Stimulated activated naive CD8-positive, alpha-beta T cell treated with anti-CD3 and anti-CD28 coated beads, Interleukin-15, Interleukin-2, amounts not matched to agents 100 U/mL and 50 U/mL, for 24 hours (primary cell): ENCODE measurements at places on chromosomes 3 and 15.
A peak's percentile ranks its signal among the peaks of the same experiment; 100 is the strongest.

DNA sequence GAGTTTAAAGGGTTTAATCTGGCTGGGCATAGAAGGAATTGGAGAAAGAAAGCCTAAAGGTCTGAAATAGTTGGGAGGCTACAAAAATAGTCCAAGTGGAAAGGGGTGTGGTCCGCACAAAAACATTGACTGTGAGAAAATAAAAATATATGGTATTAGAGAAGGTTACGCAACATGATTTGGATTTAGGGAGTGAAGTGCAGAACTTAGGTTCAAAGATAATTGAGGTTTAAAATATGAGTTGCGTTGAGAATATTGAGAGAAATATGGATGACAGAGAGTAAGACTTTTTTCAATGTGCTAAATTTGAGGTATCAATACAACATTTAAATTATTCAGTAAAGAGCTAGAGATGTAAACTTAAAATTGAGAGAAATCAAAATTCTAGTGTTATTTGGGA lies 15.4 kb upstream of the CMC1 start:
- DNase-seq: no peak

DNA sequence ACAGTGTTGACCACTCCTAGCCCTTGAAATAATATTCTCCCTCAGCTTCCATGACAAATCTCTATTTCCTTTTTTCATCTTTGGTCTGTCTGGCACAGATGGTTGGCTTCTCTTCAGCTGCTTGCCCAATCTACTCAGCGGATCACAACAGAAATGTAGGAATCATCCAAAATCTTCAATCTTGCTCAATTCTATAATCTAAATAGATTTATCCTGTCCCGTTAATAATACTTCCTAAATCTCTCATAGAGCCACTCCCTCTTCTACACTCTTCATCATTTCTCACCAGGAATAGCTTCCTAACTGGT lies 3.8 kb downstream of the PEAK1 start:
- no peak for DNase-seq

- no peak for DNase-seq
Measured at GRCh38 chr3:159766563-159767185, 222.0 kb upstream of the IL12A start.

DNA sequence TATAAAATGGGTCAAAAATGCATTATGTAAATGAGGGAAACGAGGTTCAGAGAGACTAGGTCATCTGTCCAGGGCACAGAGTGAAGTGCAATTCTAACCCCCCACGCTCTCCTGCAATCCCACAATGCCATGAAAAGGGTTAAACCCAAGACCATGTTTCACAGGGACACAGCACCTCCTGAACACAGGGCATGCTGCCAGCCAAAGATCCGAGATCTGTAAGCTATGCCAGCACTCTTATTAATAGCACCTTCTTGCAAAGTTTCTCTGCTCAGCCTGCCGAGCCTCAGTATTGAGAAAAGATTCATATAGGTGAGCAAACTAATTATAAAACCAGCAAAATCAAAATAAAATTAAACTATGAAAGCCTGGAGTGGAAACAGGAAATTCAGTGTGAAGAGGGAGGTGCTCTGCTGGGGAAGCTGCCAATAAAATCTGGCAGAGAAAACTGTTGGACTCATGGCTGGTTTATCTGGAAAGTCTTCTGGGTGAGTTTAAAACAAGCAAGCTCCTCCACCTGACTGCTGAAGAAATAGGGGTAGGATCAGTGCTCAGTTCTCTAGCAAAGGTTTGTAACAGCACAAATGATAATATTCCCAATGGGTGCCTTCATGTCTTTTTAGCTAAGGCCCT lies 50.3 kb downstream of the LRIG1 start:
- no peak for DNase-seq

DNA sequence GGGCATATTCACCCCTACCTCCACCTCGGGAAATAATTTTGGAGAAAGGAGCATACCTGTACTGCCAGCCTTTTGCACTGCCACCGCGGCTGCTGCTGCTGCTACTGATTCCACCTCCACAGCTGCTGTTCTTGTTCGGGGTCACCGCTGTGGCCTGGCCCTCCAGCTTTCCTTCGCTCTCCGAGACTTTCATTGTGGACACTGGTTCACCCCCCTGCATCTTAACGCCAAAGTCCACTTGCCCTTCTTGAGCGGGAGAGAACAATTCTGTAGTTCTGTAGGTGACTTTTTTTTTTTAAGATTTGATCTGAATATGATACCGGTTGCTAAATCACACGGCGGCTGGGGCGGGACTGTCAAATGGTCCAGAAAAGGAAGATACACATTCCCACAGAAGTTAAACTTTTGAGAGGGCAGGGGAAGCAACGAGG lies 701 bp downstream of the OSBPL11 start:
- peak; percentile 16 for DNase-seq

DNA sequence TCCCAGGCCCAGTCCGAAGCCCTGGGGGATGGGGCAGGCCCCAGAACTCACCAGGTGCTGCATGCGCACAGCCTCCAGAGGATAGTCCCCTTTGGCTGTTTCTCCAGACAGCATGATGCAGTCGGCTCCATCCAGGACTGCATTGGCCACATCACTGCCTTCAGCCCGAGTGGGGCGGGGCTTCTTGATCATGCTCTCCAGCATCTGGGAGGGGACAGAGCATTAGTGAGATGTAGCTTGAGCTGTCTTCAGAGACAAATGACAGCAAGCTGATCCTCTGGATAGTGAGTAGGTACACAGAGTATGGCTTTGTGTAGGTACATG lies 9.1 kb upstream of the GRAMD2A start:
- DNase-seq: no peak

DNA sequence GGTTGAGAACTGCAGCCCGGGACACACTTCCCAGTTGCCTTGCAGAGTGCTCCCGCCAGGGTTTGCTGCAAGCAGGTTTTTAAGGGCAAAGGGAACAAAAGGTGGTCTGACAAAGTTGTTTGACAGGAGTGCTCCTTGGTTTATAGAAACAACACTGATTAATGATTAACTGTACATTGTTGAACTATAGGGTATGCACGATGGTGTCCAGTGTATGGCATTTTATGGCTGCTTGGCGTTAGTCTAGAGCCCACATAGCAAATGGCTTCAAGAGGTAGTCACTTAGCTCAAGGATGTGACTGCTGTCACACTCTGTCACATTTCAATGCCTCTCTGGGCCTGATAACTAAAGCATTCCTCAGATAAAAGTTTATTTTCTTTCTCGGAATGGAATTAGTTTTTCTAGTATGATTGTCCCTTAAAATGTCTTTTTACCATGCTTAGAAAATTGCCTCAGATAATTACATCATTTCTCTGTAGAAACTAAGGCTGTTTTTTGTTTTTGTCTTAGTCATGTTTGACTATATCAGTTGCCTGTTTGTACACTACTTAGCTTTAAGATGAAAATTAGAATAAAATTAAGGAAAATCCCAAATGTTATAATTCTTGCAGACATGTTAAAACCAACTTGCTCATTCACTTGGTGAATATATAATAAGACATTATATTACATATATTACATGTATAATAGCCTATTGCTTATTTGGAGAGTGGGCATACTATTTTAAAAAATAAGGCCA lies 61.3 kb upstream of the GATM start:
- no peak for DNase-seq

DNA sequence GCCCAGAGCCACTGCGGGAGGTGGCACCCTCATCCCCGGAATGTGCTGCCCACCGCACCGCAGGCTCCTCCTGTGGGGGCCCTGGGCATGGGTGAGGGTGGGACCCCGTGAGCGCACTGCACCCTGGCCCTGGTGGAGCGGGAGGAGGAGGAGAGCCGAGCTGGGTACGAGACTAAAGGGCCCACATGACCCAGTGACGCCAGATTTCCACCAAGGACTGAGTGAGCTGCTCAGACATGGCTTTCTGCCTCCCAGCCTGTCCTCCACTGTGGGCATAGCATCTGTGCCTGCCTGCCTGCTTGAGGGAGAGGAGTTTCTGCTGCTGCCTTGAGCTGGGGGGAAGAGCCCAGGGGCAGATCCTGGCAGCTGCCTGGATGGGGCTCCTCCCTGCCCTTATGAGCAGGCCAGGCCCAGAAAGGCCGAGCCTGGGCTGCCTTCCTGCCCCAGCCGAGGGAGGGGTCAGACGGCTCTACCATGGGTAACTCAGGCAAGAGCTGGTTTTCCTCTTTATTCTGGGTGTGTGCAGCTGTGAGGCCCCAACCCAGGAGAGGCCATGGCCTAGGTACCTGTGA lies 88.4 kb downstream of the VGLL4 start:
- no peak for DNase-seq

- DNase-seq: no peak
Measured at GRCh38 chr15:40266828-40267304, 16.0 kb downstream of the ANKRD63 start.

DNA sequence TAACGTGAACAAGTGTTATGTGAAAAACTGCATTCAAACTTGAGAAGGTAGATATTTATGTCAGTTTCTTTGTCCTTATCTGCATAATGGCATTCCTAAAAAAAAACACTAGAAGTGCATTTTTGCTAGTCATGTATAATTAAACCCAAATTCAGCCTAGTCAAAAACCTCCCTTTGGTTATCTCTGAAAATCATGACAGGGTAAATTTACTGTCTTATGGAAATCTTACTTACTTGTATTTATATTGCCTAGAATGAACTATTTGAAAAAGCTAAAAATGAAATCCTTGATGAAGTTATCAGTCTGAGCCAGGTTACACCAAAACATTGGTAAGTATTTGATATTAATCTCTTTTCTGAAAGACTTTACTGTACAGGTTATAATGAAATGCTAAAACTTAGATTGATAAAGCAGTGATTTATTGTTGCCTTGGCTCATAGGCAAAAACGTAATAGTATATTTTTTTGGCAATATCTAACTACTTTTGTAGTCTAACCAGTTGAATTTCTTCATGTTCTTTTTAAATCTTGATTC lies 55.6 kb downstream of the OPA1 start:
- DNase-seq: no peak
